ENCODE measurements at places on chromosomes 5 and 9.

DNA sequence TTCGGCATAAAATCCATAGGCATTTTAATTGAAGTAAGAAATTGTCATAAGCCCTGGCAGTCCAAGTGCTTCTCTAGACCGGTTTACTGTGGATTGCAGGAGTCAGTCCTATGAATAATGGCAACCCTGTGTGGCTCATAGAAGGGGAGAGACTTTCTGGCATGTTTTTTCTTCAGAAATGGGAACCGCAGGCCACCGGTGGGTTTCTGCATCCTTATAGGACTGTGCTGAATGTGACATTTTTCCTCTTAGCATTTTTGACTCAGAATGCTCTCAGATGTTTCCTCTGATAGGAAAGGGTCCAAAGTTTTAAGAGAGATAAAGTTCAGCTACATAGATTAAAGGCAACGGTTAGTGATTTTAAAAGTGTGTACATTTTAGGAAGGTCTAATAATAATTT is 6.3 kb downstream of the DAPK1 start:
- no peak for DNase-seq

DNA sequence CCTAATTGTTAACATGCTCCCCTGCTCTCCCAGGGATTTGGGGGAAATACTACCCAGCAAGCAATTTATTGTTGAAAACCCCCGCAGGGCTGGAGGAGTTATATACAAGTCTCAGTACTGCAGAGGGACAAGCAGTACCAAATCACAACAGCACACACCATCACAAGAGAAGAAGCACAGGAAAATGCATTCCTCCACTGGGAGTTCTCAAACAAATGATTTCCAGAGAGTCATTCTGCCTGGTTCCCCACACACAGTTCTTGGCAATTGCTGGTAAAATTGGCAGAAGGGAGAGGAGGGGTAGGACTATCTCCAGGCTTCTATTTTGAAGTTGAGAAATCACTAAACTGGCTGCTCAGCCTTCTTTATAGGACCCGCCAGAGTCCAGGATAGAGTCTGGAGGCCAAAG is 16.8 kb downstream of the SIL1 start:
- no peak for DNase-seq

DNA sequence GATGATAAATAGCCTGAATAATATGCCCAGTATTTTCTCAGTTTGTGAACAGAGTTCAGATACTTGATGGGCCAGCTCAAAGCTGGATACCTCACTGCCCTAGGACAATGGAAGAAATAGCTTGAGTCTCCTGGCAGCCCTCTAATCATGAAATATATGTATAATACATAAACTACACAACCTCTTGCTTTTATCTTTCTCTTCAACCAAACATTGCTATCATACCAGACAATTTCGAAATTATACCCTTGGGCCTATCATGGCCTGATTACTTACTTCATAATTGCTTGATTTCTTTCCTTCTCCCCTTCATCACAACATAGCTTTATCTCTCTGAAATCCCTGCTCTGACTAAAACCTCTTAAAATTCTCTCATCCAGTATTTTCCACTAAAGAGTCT is 1144.9 kb upstream of the C9orf72 start:
- DNase-seq: no peak

- no peak for DNase-seq
These were observed 35.6 kb upstream of the TRIO start for GRCh38 chr5:14107536-14107935.

DNA sequence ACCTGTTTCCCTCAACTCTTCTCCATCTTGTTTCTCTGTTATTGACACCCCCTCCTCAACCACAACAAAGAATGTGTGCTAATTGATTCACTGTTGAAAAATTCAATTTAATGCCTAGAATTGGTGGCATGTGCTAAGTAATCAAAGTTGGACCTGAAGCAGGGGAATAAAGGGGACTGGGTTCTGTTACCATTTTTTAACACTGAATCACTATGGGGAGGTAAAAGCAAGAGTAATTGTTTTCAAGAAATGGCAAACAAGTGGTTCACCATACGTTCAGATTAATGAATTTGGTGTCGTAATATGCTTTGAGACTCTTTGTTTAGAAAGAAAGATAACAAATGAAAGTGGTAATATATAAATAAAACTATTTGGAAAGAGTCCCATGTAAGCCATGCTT is 17.0 kb upstream of the SSBP2 start:
- DNase-seq: no peak
